ENCODE measurements at places on chromosomes 16 and 17.

GRCh38 chr17:67216578-67217320 is 28.2 kb downstream of the HELZ start:
- DNase-seq = no peak

GRCh38 chr17:15492791-15493692 is 25.6 kb upstream of the CDRT4 start:
- no peak for DNase-seq

GRCh38 chr16:52234626-52235025 is 312.3 kb downstream of the TOX3 start:
- DNase-seq = no peak

DNA sequence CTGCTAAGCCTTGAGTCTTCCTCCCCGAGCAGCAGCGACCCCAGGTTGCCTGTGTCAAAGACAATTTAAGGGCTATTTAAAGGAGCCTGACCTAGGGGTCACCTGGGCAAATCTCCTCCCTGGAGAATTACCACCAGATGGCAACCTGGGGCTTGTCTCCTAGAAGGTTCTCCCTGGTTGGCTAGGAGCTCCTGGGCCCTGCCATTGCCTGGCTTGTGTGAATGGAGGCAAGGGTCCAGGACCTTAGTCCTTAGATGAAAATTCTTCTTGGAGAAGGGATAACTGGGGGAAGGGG is 51.3 kb upstream of the TAC4 start:
- DNase-seq = no peak

GRCh38 chr17:31521632-31522283 is 130.3 kb downstream of the RAB11FIP4 start:
- DNase-seq = no peak

DNA sequence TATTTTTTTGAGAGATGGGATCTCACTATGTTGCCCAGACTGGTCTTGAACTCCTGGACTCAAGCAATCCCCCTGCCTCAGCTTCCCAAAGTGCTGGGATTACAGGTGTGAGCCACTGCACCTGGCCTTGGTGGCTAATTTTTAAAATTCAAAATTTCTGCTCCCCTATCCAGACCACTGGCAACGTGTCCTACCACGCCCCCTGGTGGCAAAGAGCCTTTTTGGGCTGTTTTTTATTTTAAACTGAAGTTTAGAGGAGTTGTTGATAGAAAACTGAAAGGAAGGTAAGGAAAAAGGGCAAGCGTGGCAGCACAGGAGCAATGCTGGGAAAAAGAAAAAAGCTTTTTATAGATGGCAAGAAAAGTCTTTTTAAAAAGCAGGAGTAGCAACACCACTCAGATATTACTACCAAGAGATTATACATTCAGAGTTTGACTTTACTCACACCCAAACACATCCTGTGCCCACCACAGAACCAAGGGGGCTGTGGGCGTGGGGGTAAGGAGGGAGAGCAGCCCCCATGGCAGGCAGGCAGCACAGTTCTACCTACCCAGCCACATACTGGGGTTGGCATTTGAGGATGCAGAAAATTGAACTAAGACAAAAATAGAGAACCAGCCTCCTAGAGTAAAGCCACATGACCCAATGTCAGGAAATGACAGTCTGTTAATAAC is 4.2 kb upstream of the MXRA7 start:
- DNase-seq = peak; percentile 73

DNA sequence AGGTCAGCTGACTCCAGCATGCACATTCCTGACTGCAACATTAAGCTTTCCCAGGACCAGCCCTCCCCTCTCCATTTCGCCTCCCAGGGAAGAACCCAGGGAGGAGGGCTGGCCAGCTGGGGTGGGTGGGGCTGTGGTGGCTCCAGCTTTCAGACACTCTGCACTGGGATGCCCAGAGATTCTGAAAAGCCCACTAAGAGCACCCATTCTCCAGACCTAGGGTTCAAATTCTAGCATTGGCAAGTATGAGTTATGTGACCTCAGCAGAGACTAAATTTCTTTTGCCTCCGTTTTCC is 7.8 kb downstream of the DLX3 start:
- DNase-seq = no peak

DNA sequence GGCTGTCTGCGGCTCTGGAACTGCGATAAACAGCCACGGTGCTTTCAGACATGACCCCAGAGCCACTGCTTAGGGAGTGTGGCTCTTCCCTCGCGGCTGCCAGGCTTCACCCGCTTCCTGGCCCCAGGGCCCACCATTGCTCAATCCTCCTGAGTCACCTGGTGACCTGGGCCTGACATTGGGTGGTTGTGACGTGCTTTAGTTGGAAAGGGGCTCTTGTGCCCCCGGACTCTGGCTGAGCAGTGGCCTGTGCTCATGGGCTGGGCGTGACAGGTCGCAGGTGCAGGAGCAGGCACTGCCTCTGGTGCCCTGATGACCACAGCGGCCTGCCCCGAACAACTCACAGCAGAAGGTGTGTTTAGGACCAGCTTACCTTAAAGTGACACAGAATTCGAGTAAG is 8.6 kb upstream of the NUDT16L1 start:
- DNase-seq = no peak

Data from stimulated activated CD8-positive, alpha-beta memory T cell treated with anti-CD3 and anti-CD28 coated beads, Interleukin-12 subunit alpha, Interleukin-12 subunit beta, amount 100 ng/mL, for 1 hour (primary cell).